ENCODE measurements at places on chromosomes 5 and 9. TPM values are rescaled to one million over a fixed set of nuclear protein-coding genes. Genes with fewer than 3 reads are reported as not detected.

Gene AK8
- 0.37 TPM for polyA plus RNA-seq

Gene SLC1A3
- polyA plus RNA-seq: 18.5 TPM

Gene APBA1
- polyA plus RNA-seq: 5.3 TPM

Gene OR1Q1
- not detected for polyA plus RNA-seq

DNA sequence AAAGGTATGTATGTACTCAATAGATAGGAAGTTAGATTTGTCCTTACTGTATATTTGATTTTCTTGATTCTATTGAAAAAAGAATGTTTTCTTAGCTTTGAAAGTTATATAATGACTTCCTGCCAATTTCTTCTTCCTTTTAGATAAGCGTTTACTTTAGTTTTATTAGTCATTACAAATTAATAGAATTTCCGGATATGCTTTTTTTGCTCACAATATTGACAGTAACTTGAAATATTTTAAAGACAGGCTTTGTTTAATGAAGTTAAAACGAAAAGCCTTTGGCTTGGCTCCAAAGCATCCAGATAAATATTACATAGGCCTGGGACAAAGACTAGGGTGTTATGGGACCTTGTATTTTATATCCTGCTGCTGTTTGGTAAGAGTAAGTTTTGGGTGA is 49.5 kb downstream of the CWC27 start:
- DNase-seq: no peak

DNA sequence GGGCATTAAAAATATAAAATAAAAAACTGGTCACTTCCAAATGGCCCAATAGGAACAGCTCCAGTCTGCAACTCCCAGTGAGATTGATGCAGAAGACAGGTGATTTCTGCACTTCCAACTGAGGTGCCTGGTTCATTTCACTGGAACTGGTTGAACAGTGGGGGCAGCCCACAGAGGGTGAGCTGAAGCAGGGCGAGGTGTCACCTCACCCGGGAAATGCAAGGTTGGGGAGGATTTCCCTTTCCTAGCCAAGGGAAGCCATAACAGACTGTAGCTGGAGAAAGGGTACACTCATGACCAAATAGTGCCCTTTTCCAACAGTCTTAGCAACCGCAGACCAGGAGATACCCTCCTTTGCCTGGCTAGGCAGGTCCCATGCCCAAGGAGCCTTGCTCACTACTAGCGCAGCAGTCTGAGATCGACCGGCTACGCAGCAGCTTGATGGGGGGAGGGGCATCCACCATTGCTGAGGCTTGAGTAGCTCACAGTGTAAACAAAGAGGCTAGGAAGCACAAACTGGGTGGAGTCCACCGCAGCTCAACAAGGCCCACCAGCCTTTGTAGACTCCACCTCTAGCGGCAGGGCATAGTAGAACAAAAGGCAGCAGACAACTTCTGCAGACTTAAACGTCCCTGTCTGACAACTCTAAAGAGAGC is 12.7 kb downstream of the RLN1 start:
- DNase-seq: no peak

GRCh38 chr9:19748278-19749126 is 40.3 kb downstream of the SLC24A2 start:
- DNase-seq: no peak

DNA sequence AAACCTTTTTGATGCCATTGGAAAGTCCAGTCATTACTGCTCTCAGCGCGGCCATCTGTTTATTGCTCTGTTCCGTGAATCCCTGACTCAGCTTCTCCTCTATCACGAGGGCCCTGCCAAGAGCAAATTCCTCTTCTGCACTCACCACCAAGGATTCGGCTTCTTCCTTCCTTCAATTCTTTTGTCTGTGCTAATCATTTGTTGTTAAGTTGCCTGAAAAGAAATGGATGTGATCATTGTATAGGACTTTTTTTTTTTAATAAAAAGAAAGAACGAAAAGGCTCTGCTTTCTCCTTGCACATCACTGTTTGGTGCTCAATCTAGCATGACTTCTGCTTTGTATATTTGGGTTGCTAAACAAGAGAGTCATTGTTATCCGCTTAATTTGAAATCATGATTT is 128.7 kb upstream of the PIK3R1 start:
- DNase-seq: no peak

DNA sequence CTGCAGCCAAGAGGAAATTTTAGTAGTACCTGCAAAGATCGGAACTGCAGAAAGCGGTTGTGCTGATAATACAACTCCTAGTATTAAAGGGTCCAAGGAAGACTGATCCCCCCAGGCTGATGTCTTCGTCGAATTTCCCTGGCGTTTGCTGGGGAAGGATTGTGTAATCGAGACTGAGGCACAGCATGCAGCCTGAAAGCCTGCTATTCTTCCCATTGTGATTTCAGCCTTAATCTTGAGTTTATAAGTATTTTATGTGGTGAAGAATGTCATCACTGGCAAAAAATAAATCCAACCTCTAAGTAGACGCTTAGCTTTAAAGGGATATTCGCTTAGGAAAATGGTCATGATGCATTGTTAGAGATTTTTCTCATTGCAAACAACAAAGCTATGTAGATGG is 21.3 kb upstream of the LMX1B start:
- no peak for DNase-seq

DNA sequence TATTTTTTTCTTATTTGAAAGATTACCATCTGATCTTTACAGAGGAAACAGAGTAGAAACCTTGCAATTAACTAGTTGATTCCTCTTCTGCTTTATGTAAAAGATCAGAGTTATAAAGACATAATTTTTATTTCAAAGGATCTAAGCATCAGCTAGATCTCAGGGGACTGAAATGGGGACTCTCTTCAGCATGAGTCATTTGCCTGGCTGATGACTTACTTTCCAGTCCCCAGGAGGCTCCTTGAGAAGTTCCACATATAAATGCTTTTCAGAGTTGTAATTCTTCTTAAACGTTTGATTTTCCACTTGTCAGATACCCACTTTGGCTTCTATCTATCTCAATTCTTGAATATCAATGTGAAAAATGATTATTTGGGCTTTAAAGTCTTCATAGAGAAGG is 389.4 kb downstream of the RAB3C start:
- peak; percentile 2 for DNase-seq

DNA sequence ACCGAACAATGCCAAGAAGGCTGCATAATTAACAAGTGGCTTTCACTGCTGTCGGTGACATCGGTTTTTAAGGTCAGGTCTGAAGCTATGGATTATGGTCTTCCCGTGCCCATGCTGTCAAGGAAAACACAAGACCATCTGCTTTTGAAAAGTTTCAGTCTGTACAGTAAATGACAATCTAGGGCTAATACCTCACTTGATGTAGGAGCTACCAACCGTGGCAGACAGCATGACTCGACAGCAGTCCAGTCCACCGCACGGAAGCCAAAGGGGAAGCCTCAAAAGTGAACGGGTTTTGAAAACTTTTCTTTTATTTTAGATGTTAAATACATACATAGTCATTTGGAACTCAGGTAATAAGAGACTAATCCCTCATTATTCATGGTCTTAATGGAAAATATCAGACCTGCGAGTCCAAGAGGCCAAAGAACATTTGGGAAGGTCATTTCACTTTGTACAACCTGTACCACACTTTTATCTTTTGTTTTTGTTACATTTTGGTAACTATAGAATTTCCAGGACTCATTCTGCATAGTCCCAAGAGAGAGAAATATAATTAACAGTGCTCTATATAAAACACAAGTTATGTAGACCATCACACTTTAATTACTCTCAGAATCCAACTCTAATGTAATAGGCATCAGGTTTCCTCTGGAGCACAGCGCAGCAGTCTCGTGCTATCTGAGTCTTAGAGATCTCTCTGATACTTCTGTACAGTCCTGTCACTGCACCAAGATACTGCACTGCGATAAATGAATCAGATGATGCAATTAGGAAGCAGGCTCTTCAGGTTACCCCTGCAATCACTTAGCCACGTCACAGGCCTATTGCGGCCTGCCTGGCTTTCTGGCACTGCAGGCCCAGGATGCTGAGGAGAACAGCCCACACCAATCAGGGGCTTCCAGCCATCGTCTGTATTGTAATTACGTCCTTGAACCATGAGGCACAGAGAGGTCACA is 184.9 kb downstream of the FANCC start:
- no peak for DNase-seq

DNA sequence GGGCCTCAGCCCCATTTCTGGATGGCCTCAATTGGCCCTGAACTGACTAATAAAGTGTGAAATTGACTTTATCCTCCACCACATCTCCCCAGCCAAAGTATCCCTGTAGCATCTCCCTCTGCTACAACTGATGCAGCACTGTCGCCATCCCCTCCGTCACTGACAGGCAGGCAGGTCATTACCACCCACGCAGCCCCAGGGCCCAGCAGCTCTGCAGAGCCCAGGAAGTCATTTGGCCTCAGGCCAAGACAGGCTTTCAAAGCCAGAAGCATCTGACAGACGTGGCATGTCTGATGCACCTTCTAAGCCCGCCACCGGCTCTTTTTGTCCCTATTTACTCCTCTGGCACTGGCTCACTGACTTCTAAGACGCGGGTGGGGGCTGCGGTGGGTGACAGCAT is 65.3 kb downstream of the ARHGEF37 start:
- no peak for DNase-seq

- DNase-seq: no peak
These were observed 56.6 kb downstream of the WHRN start for GRCh38 chr9:114448706-114449105.
